ENCODE measurements at places on chromosomes 7 and 10.

- no peak for DNase-seq
Measured at GRCh38 chr10:74079028-74079935, 71.3 kb downstream of the AP3M1 start.

- DNase-seq, result no peak
Measured at GRCh38 chr7:90621125-90621746, 25.1 kb downstream of the CDK14 start.

GRCh38 chr7:96416599-96416998, 94.7 kb upstream of the SLC25A13 start:
- DNase-seq, result no peak

- DNase-seq, result no peak
Measured at GRCh38 chr10:119297207-119297968, 90.0 kb downstream of the GRK5 start.

DNA sequence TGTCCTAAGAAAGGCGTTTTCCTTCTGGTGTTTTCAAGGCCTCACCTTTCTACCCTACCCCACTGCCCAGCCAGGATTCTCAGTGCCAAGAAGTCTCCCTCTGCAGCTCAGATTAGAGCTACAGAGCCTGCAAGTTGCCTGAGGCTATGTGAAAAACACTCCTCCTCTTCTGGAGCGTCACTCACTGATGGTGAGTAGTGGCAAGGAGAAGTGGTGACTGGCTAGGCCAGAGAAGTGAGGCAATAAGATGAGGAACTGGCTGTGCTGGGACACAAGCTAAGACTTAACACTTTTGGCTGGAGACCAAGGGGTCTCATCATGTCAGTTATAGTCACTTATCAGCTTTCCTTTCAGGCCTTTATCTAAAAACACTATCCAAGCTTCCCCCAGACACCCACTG, 86.7 kb upstream of the PRKAR2B start:
- no peak for DNase-seq

- no peak for DNase-seq
Measured at GRCh38 chr7:2037301-2037807, 195.4 kb downstream of the MAD1L1 start.

DNA sequence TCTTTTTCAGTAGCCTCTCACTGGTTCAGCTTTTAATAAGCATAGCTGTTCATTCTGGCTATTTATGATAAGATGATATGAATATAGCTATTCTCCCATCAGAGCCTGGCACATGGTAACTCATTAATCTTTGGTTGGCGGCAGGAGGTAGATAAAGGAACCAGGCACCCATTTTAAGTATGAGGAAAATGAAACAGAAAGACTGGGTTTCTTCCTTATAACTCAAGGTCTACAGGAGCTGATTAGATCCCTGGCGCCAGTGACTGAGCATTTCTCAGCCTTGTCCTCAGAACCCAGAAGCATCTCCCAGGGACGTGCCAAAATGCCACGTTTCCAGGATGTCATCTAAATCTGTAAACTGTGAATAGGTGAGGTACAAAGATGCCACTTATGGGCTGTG, 141.9 kb downstream of the TCF7L2 start:
- no peak for DNase-seq

GRCh38 chr10:46234431-46235060, 52.3 kb upstream of the ANTXRL start:
- no peak for DNase-seq

GRCh38 chr7:40027545-40027944, 77.5 kb downstream of the CDK13 start:
- no peak for DNase-seq

GRCh38 chr10:113920875-113921274, 66.4 kb downstream of the NHLRC2 start:
- no peak for DNase-seq

- DNase-seq, result no peak
Measured at GRCh38 chr7:118872568-118872967, 648.1 kb downstream of the ANKRD7 start.

- DNase-seq, result no peak
Measured at GRCh38 chr10:114353383-114353782, 50.9 kb downstream of the AFAP1L2 start.

DNA sequence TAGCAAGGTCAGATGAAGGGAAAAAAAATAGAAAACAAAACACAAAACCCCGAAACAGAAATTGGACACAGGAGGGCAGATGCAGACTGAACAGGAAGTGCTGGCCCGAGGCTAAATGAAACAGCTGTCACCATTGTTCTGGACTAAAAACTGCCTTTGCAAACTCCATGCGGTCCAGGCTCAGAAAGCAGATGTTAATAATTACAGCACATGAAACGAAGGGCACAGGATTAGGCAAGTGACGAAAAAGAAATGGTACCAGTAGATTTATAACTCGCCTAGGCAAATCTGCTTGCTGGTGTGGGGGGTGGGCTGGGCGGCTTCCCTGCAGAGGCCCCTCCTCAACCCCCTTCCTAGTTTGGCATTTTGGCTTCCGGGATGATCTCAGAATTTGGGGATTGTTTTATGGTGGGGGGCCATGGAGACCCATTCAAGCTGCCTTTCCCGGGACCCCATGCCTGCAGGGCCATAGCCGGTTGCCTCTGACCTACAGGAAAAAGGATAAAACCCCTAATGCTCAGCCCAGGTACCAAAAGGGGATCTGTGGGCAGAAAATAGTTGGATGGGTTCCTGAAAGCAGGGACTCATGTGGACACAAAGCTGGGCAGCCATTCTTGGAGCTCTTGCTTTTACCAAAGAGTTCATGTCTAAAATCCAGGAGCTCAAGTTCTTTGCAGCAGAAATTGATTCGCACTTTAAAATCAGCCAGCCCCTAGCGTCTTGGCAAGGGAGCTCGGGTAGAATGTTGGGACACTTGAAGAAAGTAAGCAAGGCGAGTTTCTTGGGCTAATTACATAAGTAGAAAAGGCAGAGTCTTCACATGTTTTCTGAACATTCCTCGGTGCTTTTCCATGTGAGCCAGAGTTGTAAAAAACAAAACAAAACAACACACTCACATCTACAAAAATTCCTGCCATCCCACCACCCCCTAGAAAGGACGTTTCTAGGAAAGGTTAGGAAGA, 39.0 kb upstream of the EMX2 start:
- peak; percentile 27 for DNase-seq

GRCh38 chr7:17558558-17559332, 260.3 kb downstream of the AHR start:
- no peak for DNase-seq

DNA sequence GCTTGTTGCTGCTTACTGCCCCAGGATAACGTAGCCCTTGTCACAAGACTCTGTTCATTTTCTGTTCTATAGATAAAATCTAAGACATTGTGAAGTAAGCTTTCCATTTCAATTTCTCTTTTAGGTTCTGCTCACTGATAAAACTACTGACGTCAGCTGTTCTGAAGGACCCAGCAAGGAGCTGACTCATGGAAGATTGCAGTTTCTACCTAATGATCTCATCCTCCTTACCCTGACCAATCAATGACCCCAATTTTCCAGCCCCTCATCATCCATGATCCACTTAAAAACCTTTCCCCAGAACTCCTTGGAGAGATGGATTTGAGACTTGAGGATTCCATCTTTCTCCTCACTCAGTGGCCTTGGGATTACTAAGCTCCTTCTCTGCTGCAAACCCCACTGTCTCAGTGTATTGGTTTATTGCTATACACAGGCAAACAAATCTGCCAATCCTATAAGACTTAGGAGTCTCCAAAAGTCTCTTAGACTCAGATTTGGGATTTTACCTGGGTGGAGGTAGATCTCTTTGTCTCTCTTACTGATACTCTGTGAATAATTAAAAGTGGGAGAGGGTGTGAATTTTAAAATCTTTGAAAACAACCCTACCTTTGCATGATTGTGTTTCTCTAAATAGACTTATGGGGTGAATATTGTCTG, 109.2 kb upstream of the TRIM24 start:
- DNase-seq, result no peak

DNA sequence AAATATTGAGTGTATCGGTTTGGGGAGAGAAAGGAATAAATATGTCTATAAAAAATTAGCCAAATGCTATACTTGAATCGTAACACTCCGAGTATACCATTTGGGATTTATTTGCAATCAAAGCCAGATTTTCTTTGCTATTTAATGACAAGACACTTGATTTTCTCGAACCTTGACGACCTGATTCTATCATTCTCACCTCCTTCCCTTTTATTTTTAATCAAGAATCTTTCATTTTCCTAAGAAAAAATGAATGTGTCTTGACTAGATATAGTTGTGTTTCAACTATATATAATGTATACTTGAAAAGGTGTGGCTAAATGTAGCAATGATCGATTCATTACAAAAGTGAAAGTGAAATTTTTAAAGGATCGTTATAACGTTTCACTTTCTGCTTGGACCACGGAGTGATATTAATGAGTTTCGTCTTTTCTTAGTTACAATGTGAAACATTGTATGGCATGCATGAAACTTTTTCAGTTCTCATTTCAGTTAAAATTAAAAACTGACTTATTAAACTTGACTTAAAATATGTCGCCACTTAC, 562 bp downstream of the NUB1 start:
- DNase-seq, result no peak

DNA sequence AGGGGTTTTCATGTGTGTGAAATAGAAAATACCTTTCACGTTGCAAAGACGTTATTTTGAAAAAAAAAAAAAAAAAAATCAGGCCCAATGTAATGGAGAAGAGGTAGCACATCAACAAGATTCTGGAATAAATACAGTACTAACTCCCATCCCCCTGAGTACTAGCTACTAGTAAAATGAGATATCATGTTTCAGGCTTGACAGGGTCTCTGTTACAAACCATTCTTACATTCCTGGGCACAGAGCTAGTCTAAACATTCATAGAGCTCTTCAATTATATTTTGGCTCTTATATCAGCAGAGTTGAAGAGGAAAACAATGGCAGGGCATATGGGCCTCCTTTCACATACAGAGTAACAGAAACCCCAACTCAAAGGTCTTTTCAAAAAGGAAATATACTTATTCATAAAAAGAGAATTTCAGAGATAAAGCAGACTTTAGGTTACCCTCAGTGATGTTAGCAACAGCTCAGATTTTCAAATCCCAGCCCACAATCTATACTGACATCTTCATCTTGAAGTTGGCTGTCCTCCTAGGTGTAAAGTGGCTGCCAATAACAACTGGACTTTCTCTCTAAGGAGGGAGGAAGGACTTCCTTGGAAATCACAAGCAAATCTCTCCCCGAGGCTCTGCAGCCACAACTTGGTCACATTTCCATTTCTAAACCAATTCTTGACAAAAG, 18.6 kb downstream of the C7orf33 start:
- peak; percentile 15 for DNase-seq

DNA sequence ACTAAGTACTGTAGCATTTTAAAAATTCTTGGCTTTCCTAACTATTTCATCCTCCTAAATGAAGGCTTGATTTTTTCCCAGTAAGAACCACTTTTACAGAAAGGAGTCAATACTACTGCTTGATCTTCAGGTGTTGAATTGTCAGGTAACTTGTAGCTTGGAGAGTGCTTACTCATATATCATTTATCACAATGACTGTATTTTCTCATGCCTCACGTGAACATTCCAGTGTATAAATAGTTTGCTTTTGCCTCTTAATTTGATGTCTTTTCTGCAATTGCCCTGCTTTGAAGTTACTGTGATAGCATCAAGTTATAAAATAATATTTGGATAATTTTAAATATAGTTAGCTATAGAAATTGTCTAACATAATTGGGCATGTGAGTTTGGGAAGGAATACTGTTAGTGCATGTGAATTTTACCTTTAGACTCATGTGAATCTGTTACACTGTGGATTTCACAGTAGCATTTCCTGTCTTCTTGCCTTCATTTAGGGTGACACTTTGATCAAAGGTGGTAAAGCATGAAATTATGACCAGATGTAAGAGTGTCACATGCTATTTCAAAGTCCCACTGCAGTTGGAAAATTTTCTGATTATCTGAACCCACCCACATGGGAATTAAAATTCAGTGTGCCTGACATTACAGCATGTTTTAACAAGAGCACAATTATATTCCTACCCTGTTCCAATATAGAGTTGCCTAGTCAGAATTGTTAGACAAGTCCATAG, 962.8 kb downstream of the DNAJB9 start:
- no peak for DNase-seq

- DNase-seq, result no peak
Measured at GRCh38 chr7:55651057-55651456, 78.8 kb upstream of the VOPP1 start.

DNA sequence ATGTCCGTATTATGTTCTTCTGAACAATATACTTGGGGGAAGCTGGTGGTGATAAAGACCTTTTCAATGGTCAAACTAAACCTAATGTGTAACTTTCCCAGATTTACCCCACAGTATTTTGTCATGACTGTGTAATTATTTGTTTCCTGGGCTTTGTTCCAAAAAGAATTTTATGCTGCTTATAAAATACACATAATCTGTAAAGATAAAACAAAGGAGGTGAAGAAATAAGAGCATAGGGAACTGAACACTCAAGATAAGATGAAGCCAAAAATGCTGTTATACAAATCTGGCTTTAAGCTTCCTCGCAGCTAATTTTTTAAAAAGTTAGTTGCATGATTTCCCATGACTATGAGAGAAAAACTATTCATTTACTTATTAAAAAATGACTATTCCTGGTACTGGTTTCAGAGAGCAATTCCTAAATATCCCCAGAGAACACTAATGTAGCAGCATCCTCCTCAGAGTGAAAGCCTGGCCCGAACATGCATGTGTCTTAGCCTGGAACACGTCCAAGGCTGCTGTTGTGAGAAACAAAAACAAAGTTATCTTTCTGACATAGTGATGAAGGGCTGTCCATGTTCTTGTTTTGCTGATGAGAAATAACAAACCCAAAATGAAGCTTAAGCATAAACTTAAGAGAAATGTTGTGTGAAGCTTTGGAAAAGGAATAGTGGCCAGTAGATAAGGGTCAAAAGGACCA, 33.9 kb downstream of the MALSU1 start:
- DNase-seq, result no peak

DNA sequence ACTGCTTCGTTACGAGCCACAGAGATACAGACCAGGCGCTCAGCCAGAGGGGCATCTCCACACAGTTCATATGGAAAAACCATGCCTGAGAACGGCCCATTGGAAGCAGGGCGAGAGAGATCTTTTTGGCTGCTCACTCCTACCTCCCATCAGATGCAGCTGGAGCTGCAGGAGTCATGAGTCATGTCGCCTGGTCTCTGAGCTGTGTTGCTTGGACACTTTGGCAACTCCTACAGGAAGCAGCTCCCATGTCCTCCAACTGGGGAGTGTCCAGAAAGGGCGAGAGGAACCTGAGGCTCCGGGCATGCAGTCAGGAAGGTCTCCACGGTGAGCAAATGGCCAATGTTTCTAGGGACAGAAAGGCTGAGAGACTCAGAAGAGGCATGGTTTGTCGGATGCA, 24.9 kb downstream of the INSIG1 start:
- DNase-seq, result no peak

- DNase-seq, result no peak
Measured at GRCh38 chr7:25476863-25477499, 248.7 kb upstream of the NPVF start.

DNA sequence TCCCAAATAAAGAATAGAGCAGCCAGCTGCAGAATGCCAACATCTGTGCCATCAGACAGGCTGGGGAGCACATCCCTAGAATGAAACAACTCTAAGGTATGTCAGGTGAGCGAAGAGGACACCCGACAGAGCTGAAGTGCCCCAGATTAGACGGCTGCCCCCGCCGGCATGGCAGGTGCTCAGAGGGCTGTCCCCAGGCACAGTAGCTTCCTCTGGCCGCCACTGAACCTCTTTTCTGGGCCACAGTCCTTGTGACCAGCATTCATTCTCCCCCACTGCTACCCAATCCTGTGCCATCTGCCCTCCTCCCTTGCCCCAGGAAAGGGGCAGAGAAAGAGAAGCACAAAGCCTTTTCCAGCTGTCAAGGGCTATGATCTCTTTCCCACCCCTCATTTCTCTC, 41.7 kb downstream of the RGS10 start:
- no peak for DNase-seq
